Activated CD4-positive, alpha-beta memory T cell treated with anti-CD3 and anti-CD28 coated beads for 36 hours (primary cell): ENCODE measurements at places on chromosomes 7 and 10. TPM values are rescaled to one million over a fixed set of nuclear protein-coding genes. Genes with fewer than 3 reads are reported as not detected.
A peak's percentile ranks its signal among the peaks of the same experiment; 100 is the strongest.

- H3K4me1 ChIP-seq, result peaks cover 22% of the 10 kb centered on the region
- H3K27ac ChIP-seq, result peak overlapping the region; percentile 90
- H3K36me3 ChIP-seq, result peaks cover 4% of the 10 kb centered on the region
- DNase-seq, result peak; percentile 69
- H3K27me3 ChIP-seq, result no peaks in the 10 kb centered on the region
Measured at GRCh38 chr7:144842377-144842851, 6.6 kb upstream of the TPK1 start.

DNA sequence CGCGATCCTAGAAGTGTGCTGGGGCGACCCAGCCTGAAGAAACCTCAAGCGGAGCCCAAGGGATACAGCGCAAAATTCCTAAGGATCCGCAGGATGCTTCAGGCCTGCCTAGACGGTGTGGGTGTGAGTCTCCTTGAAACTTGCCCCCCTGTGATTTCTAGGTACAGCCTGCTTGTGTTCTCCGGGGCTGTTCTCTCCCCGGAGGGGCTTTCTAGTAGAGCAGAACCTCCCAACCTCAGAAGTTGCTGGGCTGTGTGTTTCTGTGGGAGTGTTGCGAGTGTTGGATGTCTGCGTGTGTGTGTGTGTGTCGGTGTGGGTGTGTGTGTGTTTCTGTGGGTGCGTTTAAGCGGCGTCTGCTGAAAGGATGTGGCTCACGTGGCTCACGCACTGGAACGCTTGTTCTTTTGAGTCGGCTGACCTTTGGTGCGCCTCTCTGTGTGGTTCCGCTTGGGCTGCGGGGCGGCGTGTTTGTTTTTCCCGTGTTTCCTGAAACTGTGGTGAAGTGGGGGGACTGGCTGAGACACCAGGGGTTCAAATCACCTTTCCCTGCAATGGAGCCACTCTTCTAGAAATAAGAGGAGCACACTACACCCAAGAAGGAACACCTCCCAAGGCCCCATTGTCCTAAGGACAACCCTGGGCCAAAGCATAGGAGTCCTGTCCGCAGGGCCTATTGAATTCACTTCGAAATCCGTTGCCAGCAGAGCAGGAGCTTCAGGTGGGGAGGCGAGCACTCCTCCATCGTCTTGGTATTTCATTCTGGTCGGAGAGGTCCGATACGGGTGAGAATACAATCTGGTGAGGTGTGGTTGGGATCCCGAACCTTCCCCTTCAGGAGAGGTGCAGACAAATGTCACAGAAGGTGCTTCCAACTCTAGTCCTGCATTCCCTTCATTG lies 25.1 kb upstream of the ZNF273 start:
- H3K27me3 ChIP-seq, result peaks cover 28% of the 10 kb centered on the region
- H3K4me3 ChIP-seq, result peak overlapping the region; percentile 61
- no peak overlapping the region for H3K27ac ChIP-seq

PIK3AP1 gene
- total RNA-seq, result 4.3 TPM

- H3K4me3 ChIP-seq, result no peak overlapping the region
- no peaks in the 10 kb centered on the region for H3K27me3 ChIP-seq
- H3K4me1 ChIP-seq, result no peaks in the 10 kb centered on the region
- H3K27ac ChIP-seq, result no peak overlapping the region
- DNase-seq, result no peak
Measured at GRCh38 chr10:118979661-118980060, 49.9 kb upstream of the NANOS1 start.

GRCh38 chr7:35379481-35379880 lies 125.6 kb upstream of the TBX20 start:
- H3K27me3 ChIP-seq, result peaks cover 7% of the 10 kb centered on the region
- no peaks in the 10 kb centered on the region for H3K4me1 ChIP-seq
- DNase-seq, result no peak

HABP2 gene
- not detected for total RNA-seq

DNA sequence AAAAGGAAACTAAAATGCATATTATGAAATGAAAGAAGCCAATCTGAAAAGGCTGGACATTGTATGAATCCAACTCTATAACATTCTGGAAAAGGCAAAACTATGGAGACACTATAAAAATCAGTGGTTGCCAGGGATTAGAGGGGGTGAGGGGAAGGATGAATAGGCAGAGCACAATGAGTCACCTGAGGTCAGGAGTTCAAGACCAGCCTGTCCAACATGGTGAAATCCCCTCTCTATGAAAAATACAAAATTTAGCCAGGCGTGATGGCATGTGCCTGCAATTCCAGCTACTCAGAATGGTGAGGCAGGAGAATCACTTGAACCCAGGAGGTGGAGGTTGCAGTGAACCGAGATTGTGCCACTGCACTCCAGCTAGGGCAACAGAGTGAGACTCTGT lies 324.8 kb upstream of the PHYHIPL start:
- no peak overlapping the region for H3K27ac ChIP-seq
- no peak overlapping the region for H3K4me3 ChIP-seq
- H3K4me1 ChIP-seq, result no peaks in the 10 kb centered on the region
- no peaks in the 10 kb centered on the region for H3K36me3 ChIP-seq
- no peak for DNase-seq
- no peaks in the 10 kb centered on the region for H3K27me3 ChIP-seq

GHRHR gene
- not detected for total RNA-seq

GRCh38 chr10:53719658-53720057 lies 947.1 kb upstream of the MBL2 start:
- no peak overlapping the region for H3K4me3 ChIP-seq
- H3K27me3 ChIP-seq, result no peaks in the 10 kb centered on the region
- no peak for DNase-seq
- H3K4me1 ChIP-seq, result no peaks in the 10 kb centered on the region

DNA sequence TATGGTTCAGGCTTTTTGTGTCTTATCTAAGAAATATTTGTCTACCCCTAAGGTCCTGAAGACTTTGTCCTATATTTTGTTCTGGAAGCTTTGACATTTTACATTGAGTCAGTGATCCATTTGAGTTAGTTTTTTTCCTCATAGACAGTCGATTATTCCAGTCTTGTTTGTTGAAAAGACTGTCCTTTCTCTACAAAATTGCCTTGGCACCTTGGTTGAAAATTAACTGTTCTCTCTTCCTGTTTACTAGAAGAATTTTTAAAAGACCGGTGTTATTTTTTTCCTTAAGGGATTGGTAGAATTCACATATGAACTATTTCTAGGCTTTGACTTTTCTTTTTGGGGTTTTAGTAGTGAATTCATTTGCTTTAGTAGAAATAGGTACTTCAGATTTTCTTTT lies 12.0 kb downstream of the PLEKHA1 start:
- DNase-seq, result no peak
- peaks cover 64% of the 10 kb centered on the region for H3K4me1 ChIP-seq
- H3K27ac ChIP-seq, result no peak overlapping the region
- no peaks in the 10 kb centered on the region for H3K27me3 ChIP-seq
- H3K4me3 ChIP-seq, result no peak overlapping the region

DNA sequence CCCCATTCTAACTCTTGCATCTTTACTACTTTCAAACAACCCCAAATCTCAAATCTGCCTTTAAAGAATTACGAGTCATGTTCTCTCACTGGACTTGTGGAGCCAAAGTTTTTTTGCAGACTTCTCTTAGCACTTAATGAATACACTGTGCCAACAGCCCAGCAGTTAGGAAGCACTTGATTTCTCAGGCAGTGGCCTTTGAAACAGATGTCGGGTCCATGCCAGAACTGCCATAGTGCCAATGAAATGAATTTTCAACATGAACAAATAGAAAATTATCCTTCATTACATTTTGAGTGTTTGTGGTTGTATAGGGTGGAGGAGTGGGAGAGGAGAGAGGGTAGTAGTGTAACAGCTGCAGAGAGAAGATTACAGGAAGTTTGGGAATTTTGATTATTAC lies 5.9 kb downstream of the BORCS7 start:
- H3K4me3 ChIP-seq, result no peak overlapping the region
- peaks cover 9% of the 10 kb centered on the region for H3K4me1 ChIP-seq
- peaks cover 13% of the 10 kb centered on the region for H3K36me3 ChIP-seq
- DNase-seq, result no peak

PILRA gene
- total RNA-seq, result 0.76 TPM

GRCh38 chr7:129270077-129270476 lies 45.2 kb downstream of the AHCYL2 start:
- H3K27me3 ChIP-seq, result no peaks in the 10 kb centered on the region
- H3K4me1 ChIP-seq, result peaks cover 6% of the 10 kb centered on the region
- peaks cover 4% of the 10 kb centered on the region for H3K36me3 ChIP-seq
- H3K27ac ChIP-seq, result no peak overlapping the region

NRCAM gene
- total RNA-seq, result 0.14 TPM

DNA sequence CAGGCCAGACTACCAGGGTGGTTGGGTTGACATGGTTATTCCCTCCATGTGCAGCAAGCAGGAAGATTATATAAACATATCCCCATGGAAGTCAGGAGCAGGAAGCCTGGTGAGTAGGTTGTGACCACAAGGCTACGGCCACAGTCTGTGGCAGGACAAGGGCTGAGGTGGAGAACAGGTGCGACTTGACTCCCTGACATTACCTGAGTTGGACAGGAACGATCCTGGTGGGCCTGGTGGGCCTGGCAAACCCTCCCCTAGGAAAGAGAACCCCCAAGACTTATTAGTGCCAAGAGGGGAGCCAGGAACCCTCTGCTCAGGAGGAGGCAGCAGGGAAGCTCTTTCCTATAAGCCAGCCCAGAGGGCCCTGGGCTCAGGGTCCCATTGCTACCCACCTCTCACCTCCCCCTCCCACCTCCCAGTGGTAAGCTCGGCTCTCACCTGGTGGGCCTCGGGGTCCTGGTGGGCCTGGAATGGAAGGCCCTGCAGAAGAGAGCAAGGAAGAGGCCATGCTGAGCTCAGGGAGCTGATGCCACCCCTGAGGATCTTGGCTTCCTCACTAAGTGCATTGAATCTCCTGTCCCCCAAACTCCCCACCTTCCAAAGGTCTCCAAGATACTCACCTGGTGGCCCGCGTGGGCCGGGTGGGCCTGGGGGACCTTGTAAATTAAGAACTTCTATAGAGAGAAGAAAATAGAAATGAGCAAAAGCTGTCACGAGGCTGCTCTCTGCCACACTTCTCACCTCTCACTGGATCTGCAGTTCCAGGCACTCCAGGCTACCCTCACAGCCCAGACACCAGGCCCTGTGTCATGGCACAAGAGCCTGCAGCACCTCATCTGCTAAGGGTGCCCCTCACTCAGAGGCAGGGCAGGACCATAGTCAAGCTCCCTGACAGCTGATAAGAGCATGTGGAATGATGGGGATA lies 44.6 kb downstream of the COL17A1 start:
- H3K27ac ChIP-seq, result no peak overlapping the region
- no peaks in the 10 kb centered on the region for H3K4me1 ChIP-seq
- no peak overlapping the region for H3K4me3 ChIP-seq

GRCh38 chr7:101865455-101865854 lies 48.0 kb downstream of the CUX1 start:
- no peak for DNase-seq
- no peak overlapping the region for H3K4me3 ChIP-seq
- no peak overlapping the region for H3K27ac ChIP-seq

DNA sequence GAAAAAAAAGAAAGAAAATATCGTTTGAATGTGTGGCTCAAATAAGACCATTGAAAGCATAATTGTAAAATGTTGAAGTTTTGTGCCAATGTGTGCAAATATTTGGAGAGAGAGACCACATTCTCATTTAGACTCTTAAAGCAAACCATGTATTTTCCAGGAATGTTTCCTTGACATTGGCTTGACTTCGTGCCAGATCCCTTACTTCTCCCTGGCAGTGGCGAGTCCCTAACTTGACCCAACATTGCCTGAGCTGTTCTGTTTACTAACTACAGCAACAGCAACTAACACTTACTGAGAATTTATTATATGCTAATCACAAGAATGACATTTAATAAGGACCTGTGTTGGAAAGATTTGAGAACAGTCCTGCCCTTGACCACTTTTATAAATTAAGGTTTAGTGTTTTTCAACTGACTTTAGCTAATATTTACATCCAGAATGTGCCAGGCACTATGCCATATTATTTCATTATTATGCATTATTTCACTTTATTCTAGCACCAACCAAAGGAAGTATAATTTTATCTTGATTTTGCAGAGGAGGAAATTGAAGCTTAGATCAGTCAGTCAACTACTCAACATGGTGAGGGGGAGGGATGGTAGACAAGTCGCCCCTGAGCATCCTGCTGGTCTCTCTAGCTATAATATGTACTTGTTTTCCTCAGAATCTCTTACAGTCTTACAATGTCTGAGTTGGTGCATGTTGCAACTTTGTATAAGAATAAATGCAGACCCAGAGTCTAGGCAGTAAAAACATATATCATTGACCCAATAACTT lies 29.7 kb downstream of the ZNF467 start:
- H3K27ac ChIP-seq, result no peak overlapping the region
- H3K27me3 ChIP-seq, result peaks cover 19% of the 10 kb centered on the region
- no peak overlapping the region for H3K4me3 ChIP-seq
- no peak for DNase-seq
- H3K36me3 ChIP-seq, result no peaks in the 10 kb centered on the region

DNA sequence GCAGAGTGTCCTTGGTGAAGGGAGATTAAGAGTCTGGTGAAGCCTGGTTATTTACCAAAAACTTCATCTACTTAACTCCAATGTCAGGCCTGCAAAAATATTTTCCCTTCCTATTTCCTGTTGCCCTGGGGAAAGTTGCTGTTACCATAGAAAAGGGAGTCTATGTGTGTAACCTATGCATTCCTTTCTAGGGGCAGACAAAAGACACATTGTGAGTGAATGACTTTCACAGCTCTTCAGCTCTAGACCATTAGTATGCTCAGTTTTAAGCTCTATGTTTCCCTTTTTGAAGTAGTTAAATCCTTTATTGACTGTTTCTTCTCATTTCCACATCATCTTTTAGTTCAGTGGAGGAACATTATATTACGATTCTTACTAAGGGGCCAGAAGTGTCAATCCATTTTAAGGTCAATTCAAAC lies 45.6 kb upstream of the SGCE start:
- no peak for DNase-seq
- H3K4me1 ChIP-seq, result no peaks in the 10 kb centered on the region
- H3K4me3 ChIP-seq, result no peak overlapping the region
- H3K27ac ChIP-seq, result no peak overlapping the region

RASA4 gene
- 25.2 TPM for total RNA-seq

DNA sequence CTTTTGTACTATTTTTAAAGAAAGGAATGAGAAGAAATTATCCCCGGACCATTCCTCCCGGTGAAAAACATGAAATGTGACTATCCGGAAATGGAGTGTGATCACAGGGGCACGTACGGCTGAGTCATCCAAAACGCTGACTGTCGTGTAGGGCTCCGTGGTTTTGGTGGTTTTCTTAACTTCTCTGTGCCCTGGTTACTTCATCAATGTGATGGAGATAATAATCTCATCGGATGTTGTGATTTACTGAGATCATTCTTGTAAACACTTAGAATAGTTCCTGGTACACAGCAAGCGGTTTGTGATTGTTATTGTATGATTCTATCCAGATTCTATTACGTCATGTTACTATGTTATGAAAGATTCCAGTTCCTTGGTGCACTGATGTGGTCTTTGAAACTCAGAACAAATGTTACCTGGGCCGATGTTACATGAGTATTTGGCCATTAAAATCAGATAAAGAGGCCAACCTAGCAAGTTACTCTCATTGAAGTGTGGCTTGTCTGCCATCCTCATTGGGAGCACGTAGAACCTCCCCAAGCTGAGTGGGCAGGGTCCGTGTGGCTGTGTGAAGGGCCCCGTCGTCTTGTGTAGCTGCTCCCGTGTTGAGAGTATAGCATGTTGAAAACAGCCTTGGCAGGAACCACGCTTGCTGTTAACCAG lies 99.5 kb downstream of the CAMK1D start:
- peak; percentile 88 for DNase-seq
- H3K27me3 ChIP-seq, result no peaks in the 10 kb centered on the region
- H3K27ac ChIP-seq, result peak overlapping the region; percentile 89
- peak overlapping the region; percentile 50 for H3K4me3 ChIP-seq

AKR1E2 gene
- 4.2 TPM for total RNA-seq
